Stimulated activated CD4-positive, alpha-beta T cell treated with anti-CD3 and anti-CD28 coated beads, Interleukin-12 subunit alpha, Interleukin-12 subunit beta, amount 100 ng/mL, for 48 hours (primary cell): ENCODE measurements at places on chromosomes 6 and 20.

- DNase-seq: no peak
Observed at GRCh38 chr20:57553376-57554018, 7.4 kb upstream of the PCK1 start.

DNA sequence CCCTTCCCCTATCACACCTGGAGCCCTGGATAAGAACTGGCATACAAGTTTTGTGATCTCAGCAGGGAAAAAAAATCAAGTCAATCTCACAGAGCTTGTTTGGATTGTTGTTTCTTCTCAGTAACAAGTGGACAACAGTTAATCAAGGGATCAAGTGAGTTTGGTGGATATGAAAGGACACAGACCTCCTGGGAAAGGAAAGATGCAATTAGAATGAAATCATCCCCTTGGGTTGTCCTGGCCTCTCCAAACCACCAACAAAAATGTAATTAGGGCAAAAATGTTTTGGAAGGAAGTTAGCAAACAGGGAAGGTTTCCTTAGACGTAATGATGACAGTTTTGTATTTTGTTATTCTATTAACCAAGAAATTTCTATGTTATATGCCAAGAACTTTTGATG, 99.1 kb upstream of the PRDM1 start:
- no peak for DNase-seq

DNA sequence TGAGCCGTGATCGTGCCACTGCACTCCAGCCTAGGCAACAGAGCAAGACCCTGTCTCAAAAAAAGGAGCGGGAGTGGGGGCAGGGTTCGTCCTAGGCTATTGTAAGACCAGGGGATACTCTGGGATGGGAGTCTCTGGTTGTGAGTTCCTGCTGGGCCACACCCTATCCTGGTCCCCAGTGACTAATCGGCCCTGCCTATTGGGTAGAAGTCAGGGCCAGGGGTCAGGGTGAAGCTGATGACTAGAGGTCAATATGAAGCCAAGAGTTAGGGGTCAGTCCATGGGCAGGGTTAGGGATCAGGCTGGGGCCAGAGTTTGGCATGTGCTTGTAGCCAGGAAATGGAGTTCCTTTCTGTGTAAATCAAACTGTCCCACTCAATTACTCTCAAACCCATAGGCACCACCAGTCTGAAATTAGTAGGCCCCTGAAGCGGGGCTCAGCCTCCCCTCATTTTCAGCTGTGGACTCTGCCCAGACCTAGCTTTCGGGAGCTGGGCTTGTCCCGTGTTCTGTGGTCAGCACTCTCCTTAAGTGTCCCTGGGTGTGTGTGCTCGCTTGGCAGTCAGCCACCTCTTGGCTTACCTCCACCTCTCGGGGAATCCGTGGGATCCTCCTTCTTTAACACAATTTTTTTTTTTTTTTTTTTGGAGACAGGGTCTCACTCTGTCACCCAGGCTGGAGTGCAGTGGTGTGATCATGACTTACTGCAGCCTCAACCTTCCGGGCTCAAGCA, 1.8 kb downstream of the HSPA12B start:
- no peak for DNase-seq

DNA sequence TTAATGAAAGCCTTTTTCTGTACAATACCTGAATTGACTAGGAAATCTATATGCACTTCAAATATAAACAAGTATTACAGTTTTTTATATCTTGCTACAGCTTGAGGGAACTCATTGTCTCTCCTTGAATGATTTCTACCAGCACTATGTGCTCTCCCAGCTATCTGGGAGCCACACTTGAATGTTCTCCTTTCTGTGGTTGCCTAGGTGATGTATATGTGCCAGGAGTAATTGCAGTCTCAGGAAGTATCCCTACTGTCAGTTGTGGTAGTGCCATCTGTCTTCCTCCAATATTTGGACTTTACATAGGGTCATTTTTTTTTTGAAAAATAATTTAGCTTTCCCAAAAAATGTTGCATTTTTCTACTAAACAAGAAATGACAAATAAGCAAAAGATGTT, 288.0 kb upstream of the PLCB4 start:
- DNase-seq: no peak

GRCh38 chr6:169960521-169960885, 209.1 kb downstream of the ERMARD start:
- DNase-seq: no peak

- DNase-seq: no peak
Observed at GRCh38 chr6:10140136-10140535, 274.7 kb downstream of the TFAP2A start.

GRCh38 chr20:16819483-16819882, 71.3 kb downstream of the OTOR start:
- no peak for DNase-seq

GRCh38 chr6:150025201-150025917, at the start of gene RAET1L:
Gene RAET1L (minus strand): TSS chr6:150025532. CDS start chr6:150025471, 61 bp downstream.
- no peak for DNase-seq

GRCh38 chr6:52307900-52308372, 23.4 kb upstream of the MCM3 start:
- DNase-seq: no peak

DNA sequence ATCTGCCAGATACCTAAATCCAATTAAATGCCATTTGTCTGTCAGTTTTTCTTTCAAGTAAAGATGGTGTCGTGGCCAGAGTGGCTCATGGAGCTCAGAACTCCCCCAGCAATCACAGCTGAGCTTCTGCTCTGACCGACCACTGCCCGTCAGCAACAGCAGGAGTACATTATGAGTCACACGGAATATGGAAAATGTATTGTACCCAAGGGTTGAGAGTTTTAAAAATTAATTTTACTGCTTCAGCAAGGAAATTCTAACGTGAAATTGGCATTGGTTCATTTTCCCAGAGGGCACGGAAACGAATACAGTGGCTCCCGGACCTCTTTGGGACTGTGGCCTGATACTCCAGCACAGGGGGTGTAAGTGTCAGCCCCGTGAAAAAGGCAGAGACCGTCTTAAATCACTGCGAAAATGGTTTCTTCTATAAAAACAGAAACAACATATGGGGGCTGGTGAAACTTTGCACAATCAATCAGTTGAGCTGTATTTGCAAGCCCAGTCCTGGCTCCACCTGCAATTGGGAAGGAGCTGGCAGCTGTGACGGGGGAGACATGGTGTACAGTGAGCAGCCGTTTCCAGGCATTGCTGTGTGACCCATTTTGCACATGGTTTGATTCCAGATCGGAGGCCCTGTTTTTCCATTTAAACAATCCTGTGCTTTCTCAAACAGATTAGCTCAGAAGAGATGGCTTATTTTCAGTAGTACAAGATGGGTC, 12.8 kb downstream of the NPEPL1 start:
- no peak for DNase-seq

GRCh38 chr6:56079751-56080540, 167.4 kb downstream of the COL21A1 start:
- no peak for DNase-seq

GRCh38 chr6:42226645-42227143, 9.0 kb upstream of the MRPS10 start:
- no peak for DNase-seq

DNA sequence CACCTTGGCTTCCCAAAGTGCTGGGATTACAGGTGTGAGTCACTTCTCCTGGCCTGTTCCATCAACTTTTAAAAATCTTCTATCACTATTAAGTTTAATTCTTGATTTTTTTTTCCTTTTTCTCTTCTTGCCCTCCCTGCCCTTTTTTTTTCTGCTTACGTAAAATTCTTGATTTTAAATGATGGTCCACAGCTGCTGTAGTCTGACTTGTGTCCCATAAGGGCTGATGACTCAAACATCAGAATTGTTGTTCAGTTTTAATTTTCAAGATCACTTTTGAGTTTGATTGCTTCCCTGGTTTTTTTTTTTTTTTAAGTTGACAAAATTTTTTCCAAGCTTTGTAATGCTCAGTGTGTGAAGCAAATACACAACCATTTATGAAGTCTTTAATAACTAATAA, 61.9 kb downstream of the CBFA2T2 start:
- no peak for DNase-seq

GRCh38 chr6:35634316-35634715, 54.4 kb downstream of the FKBP5 start:
- no peak for DNase-seq

DNA sequence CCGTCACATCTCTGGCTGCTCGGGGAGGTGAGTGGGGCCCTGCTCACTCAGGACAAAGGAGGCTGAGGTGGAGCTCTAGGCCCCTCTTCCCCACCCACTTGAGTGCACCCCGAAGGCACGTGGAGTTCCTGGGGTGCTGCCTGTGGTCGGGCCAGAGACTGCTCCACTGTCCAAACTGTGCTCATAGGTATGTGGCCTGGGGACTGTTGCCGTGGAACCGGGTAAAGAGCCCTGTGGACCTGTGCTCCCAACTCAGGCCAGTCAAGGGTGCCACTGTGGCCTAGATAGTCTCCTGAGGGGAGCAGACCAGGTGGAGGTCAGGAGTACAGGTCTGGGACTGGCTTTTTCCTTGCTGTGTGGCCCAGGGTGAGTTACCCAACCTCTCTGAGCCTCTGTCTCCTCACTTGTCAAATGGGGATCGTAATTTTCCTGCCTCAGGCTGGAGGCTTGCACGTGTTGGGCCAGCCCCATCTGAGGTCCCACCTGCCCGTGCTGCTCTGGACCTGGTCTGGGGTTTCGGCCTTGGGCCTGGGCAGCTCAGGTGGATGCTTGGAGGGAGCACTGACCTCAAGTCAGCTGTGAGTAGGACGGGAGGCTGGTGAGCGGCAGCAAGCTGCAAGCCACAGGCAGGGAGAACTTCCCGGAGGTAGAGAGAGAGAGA, 12.4 kb upstream of the NPBWR2 start:
- DNase-seq: no peak

GRCh38 chr6:35057449-35058357, 83.4 kb downstream of the TCP11 start:
- no peak for DNase-seq

DNA sequence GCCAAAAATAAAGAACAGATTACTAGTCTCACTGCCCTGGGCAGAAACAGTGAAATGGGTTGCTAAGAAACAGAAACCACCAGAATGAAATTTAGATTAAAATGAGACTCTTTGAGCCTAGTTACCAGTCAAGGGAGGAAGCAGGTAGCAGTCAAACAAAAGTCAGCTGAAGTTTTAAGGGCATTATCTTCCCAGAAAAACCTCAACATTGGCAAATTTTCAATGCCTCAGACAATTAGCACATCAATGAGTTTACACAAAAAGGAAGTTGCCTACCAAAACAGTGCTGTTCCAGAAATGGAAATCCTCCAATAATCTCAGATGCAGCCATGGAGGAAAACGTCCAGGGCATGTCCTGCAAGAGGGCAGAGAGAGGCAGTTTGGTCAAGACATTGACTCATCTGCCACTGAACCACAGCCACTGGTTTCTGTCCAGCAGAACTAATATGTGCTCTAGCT, 399.7 kb upstream of the ADGRB3 start:
- DNase-seq: no peak

GRCh38 chr20:62025832-62026563, 39.7 kb downstream of the TAF4 start:
- DNase-seq: no peak

DNA sequence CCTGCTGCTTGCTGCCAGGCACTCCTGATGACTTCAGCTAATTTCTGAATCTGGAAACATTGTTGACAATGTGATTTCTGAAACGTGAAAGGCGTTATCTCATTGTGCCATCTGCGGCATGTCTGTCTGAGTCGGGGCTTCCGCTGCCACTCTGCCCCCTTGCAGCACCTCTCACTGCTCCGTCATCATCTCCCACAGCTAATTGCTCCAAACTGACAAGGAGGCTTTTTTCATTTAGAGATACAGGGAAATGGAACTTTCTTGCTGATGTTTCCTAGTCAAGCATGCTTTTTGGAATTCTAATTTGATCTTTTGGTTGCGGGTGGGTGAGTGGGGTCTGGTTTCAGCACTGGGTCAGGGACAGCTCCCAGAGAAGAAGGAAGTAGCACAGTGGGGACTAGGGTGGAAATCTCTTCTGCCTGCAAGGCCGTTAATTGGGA, 233.5 kb downstream of the DHX35 start:
- no peak for DNase-seq

DNA sequence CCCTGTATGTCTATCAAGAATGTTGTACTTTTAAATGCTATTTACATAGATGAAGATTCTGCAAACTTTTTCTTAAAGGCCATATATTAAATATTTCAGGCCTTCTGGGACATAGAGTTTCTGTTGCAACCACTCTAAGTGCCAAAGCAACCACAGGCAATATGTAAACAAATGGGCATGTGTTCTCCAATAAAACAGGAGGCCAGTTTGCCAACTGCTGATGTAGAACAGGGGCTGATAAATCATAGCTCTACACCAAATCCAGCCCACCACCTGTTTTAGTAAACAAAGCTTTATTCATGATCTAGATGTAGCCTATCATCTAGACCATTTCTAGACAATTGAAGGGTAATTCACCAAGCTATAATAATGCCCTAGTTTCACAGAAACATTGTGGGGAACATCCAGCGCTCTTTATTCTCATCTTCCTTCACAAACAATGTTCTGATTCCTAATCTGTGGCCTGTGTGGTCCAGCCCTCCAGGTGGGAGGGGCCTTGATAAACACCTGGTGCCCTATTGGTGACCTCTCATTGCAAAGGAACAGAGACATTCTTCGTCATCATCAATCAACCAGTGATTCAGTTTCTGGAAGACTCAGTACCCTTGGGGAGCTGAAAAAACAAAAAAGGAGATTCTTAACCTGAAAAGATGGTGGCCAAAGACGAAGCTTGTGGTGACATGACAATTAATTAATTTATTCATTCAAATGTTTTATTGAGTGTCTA, 80.2 kb downstream of the PREP start:
- DNase-seq: no peak

DNA sequence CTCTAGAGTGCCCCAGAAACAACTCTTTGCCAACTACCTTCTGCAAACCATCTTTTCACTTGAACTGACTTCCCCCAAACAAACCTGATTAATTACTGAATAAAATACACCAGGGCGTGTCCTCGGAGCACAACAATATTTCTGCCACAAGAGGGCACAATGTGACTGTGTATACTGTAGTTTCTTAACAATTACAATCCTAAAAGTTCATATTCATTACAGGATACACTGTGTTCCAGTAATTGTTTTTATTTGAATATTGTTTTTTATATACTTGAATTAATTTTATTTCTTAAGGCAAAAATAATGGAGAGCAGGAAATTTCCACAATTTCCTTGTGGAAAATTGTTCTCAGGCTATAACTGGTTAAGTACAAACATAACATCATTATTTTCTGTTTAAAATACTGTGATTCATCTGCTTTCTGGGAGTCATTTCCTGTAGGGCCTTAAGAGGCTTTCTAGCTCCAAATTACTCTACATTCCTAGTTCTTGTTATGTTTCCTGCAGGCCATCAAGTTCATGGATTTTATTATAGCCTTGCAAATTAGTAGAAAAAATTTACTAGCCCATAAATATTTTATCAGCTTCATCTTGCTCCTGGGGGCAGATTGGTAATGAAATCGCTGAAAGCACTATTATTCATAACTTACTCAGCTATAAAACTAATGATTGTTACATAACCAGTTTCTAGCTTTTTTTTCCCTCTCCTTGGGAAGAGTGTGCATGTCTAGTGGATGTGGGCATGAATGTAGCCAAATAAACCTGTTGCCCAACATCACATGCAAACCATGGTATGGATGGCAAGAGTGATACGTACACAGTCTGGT, 51.9 kb upstream of the SLC22A16 start:
- DNase-seq: peak; percentile 11

DNA sequence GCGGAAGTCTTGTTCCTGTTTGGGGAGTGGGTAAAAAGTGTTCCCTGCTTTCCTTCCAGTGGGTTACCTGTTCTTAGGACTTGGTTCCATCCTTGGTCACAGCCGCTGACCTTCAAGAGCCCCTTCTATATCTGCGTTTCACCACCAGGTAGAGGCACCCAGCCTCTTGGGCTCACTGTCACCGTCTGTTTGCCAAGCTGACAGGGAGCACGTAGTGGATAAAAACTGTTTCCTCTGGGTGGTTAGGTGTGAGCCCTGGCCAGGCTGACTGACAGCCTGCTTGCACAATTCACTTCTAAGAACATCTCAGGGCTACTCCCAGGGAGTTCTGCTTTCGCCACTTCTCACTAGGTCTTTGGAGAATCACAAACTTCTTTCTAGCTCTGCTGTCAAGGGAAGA, 1.8 kb upstream of the JPH2 start:
- no peak for DNase-seq
